ENCODE measurements at places on chromosomes 7 and 10.

GRCh38 chr7:157900556-157900955 lies 563.8 kb downstream of the DNAJB6 start:
- DNase-seq = no peak

DNA sequence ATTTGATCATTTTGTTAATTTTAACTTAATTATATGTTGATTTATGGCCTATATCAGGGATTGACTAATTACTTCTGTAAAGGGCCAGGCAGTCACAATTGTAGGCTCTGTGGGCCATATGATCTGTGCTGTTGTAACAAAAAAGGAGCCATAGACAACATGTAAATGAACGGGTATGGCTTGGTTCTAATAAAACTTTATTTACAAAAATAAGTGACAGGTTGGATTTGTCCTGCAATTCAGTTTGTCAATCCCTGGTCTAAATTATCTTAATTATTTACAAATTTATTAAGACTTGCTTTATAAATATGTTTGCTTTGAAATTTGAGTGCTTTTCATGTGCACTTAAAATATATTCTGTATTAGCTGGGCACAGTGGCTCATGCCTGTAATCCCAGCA lies 2.9 kb upstream of the HK1 start:
- no peak for DNase-seq

DNA sequence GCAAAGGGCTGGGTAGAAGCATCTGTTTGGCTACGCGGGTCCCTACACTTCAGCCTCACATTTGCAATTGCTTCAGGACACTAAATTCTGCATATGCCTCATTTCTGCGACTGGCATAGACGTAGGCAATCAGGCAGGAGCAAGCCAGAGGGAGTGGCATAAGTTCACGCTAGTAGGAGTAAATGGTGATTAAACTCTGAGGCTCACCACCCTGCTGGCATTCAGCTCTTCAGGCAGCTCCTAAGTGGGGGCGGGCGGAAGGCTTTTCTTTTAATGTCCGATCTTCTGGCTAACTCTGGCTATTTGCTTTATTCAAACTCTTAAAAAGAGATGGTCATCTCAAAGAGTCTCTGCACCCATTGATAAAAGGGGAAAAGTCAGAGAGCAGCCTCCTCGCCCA lies 45.3 kb downstream of the RGS10 start:
- no peak for DNase-seq

GRCh38 chr7:45686441-45687184 lies 112.4 kb downstream of the ADCY1 start:
- DNase-seq = no peak

Data from nucleus accumbens (tissue), 56 donors.